Hematopoietic multipotent progenitor cell (in vitro differentiated cells): ENCODE measurements at places on chromosomes 16 and 17. TPM values are rescaled to one million over a fixed set of nuclear protein-coding genes. Genes with fewer than 3 reads are reported as not detected.

Gene KRT40
- not detected for total RNA-seq

Gene FOXK2
- total RNA-seq = 47.9 TPM

Gene ITGAE
- total RNA-seq = 10.5 TPM

DNA sequence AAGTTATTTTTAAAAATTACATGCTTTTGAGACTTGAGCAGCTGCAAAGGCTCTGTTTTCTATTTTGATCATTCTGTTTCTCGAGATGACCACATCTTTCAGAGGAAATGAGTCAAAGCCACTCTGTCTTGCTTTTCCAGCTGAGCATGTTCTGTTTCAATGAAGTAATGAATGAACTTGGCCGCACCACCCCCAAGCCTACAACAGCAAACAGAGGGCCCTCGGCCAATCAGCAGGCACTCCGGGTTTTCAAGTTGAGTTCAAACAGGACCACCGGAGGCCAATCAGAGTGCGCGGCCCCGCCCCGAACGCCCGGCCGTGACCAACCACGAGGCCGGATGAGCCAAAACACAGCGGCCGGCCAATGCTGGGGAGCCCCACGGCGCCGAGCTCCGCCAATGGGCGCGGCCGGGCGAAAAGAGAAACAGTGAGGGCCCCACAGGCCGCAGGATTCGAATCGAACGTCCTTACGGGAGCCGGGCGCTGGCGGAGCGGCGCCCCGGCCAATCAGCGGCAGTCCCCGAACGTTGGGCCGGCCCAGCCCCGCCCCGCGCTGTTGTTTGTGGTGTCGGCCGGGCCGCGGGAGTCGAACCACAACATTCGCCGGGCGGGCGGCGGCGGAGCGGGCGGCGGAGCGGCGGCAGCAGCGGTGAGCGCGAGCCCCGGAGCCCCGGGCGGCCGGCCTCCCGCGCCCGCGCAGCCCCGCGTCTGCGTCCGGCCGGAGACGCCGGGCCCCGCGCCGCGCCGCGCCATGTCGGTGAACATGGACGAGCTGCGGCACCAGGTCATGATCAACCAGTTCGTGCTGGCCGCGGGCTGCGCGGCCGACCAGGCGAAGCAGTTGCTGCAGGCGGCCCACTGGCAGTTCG is at the start of gene UBALD2:
Gene UBALD2 (plus strand): TSS at position 594 of the 869 bp plus-strand sequence. CDS start 158 bp downstream, at position 752.
- peak; percentile 95 for DNase-seq

GRCh38 chr17:55067697-55068439 is 99.3 kb downstream of the STXBP4 start:
- DNase-seq = peak; percentile 56

DNA sequence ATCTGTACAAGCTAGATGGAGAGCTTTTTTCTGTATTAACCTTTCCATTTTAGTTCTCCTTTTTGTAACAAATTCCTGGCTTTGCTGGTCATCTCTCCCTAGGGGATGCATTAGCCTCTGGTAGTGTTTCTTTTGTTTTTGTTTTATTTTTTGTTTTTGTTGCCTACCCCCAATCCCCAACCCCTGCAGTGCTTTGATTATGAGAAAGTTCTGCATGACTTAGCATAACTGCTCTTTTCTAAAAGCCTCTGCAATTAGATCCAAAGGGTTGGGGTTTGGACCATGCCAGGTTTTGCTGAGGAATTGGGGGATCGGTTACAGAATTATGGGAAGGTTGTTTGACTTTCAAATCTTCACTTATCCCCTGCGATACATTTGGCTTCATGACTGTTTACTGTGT is 98.2 kb downstream of the ADAMTS18 start:
- DNase-seq = no peak

DNA sequence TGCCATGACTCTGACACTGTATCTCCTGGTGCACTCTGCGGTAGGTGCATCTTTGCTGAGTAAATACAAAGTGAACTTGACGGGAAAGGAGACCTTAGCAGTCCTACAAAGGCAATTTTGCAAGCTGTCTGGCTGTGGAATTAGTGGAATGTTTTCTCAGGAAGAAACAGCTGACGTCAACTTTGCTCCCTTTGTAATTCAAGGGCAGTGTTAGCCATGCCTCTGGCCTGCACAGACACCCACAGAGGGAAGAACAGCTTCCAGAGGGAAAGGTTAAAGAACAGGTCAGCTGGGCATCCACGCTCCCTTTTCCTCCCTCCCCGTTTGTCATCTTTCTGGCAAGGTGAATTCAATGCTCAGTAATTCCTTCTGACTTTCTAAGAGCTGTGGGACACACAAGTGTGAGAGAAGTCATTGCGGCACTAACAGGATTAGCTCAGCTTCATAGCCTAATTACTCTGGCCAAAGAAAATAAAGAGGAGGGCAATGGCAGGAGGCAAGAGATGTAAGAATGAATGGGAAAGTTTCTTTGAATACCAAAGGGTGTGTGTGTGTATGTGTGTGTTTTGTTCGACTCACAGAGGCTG is 476.9 kb upstream of the GOT2 start:
- DNase-seq = no peak

- DNase-seq = no peak
Measured at GRCh38 chr17:22460461-22461063, 768.2 kb downstream of the KCNJ18 start.

- DNase-seq = no peak
Measured at GRCh38 chr17:65261682-65262636, 124.8 kb downstream of the RGS9 start.

DNA sequence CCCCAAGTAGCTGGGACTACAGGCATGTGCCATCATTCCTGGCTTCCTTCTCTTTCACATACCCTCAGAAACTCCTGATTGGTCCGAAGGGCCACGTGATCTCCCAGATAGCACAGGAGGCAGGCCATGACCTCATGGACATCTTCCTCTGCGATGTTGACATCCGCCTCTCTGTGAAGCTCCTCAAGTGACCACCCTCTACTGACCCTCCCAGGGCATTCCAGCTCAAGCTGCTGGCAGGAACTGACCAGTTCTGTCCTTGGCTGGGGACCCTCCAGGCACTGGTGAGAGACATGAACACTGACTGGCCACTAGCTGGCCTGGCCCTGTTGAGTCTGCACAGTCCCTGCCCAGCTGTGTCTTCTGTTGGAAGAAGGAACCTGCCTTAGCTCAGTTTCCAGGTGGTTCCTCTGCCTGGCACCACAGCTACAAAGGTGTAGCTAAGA is 5.6 kb downstream of the ERAL1 start:
- no peak for DNase-seq
